GF-D8 (cell line): ENCODE measurements at places on chromosomes 6 and 20.

DNA sequence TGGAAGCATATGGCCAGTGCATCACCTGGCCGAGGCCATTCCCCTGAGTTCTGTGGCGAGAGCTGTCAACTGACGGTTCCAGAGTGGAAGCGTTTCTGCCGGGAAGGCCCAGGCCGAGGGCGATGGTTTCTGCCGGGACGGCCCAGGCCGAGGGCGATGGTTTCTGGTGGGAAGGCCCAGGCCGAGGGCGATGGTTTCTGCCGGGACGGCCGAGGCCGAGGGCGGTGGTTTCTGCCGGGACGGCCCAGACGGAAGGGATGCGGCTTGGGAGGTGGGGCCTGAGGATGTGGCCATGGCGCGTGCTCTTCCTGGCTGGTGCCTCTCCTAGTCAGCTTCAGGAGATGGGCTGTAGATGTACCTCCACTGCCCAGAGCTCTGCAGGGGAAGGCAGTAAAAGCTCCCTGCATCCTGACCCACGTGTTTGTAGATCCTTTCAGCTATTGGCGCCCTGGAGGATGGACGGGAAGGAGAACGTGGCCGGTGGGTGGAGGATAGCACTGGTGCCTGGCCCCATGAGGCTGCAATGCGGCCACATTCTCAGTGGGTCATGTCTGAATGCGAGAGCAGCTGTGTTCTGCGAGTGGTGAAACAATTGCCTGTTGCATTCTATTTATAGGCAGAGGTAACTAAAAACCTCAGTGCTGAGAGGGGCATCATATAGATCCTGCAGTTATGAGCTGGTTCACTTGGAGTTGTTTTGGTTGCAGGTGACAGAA is 12.8 kb downstream of the TPD52L2 start:
- DNase-seq = no peak

- no peak for DNase-seq
These were observed 6.1 kb upstream of the TMEM200A start for GRCh38 chr6:130359736-130360135.

DNA sequence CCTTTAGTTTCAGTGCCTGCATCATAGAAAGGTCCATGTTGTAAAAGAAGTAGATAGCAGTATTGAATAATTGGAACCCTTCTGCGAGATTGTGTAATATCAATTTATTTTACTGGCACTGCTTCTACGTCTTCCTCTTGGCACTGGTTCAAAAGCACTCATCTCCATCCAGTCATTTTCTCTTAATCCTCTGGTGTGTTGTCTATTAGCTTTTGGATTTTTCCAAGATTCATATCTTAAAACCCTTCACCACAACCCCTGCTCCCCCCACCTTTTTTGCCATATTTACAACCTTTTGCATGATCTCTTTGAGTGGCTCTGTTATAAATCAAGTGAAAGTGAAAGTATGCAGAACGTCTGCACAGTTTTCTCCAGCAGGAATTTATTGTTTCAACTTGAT is 76.6 kb upstream of the HSF2 start:
- no peak for DNase-seq

- DNase-seq = no peak
These were observed 5.7 kb upstream of the NHSL1 start for GRCh38 chr6:138504764-138505689.

GRCh38 chr20:35726842-35727711 is 15.0 kb downstream of the RBM39 start:
- DNase-seq = no peak

DNA sequence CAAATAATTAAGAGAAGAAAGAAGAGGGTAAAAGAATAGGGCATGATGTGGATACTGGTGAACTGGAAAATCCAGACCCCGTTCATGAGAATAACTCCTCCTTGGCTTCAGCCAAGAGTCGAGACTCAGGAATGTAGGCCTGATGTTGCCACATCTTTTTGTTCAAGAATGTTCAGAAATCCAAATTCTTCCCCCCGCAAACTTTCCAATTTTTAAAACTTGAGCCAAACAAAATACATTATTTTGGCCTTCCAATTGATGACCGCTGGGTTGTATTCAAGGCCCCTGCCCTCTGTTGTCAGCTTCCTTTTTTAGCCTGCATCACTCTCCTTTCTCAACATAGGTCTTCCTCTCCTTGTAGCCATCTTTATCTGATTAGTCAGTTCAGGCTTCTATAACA is 106.1 kb downstream of the TNFAIP3 start:
- DNase-seq = no peak

DNA sequence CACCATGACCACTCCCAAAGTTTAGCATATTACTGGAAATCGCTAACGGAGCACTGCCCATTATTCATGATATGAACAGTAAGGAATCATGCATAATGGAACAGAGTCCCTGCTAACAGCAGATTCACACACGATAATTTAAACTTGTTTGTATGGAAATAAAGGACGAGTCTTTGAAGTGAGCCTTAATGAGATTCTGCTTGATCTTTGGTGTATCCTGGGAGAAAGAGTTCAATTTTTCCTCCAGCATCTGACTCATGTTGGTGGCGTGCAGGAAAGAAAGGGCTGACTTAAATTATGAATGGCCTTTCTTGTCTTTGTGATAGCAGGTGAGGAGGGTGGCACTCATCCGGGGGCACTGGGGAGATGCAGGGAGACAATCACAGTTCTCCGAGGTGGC is 194.6 kb downstream of the ZNF217 start:
- no peak for DNase-seq

GRCh38 chr6:25038999-25039398 is 103.2 kb upstream of the RIPOR2 start:
- DNase-seq = no peak

DNA sequence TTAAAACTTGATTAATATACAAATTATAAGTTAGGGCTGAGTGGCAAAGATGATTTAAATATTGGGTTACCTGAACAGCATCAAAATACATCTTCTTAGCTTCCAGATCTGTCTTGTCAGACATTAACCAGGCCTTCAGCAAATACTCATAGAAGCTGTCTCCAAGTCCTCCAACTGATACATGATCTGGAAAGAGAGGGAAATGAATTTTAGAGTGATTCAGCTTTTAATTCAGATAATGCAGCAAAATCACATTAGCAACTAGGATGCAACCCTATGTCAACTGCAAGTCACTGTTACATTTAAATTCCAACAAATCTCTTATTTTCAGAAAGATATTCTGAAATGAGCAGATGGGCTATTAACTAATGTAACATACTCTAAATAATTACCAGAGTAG is 115.2 kb upstream of the FAM184A start:
- DNase-seq = no peak

DNA sequence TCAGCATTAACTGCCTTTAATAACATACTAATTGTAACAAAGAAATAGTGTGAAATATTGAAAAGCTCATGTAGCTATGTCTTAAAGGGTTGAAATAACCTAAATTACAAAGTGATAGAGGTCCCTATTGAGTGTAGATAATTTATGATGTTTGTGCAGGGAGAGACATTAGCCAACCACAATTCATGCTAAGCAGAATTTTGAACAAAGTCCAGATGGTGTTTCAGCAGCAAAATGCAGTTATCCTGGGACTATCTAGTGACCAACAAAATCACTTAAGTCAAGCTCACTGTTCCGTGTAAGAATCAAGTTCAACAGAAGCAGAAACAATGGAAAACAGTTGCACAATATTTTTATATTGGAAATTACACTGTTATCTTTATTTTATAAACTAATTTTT is 218.5 kb downstream of the SIM1 start:
- no peak for DNase-seq

- DNase-seq = no peak
These were observed 12.4 kb upstream of the RSPO4 start for GRCh38 chr20:1014471-1014870.

GRCh38 chr6:3500262-3501014 is 43.6 kb upstream of the SLC22A23 start:
- no peak for DNase-seq

DNA sequence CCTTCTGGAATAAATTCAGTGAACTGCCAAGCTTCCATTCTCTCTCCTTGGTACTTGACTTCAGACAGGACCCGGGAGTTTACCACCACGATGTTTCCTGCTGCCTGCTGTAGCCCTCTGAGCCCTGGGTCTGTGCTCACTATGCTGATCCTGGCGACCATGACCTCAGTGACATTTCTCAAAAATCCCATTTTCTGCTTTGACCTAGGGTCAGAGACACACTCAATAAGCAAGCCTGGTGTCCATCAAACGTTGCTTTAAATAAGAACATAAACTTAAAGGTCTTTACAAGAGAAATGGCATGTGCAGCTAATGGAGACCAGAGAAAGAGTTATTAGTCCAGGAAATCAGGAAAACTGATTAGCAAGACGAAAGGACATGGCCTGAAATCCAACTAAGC is 509.7 kb upstream of the SULF2 start:
- no peak for DNase-seq

DNA sequence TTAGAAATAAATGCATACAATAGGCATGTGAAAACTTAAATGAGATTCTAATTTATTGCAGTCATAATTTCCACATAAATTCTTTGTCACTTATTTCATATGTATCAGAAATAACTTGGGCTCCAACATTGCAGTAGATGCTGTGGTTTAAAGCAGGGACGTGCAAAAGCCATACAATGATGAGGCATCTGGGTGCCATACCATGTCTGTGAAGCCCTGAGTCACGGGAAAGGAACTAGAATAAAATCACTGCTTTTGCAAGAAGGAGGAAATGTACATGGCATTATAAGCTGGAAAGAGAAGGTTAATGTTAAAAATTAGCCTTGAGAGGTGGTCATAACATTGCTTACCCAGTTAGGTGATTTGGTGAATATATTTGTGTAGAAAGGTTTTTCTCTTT is 180.4 kb downstream of the SASH1 start:
- DNase-seq = no peak

GRCh38 chr6:7003041-7003440 is 104.7 kb upstream of the RREB1 start:
- DNase-seq = no peak

- no peak for DNase-seq
These were observed 147.6 kb downstream of the SYNDIG1 start for GRCh38 chr20:24617080-24617432.

DNA sequence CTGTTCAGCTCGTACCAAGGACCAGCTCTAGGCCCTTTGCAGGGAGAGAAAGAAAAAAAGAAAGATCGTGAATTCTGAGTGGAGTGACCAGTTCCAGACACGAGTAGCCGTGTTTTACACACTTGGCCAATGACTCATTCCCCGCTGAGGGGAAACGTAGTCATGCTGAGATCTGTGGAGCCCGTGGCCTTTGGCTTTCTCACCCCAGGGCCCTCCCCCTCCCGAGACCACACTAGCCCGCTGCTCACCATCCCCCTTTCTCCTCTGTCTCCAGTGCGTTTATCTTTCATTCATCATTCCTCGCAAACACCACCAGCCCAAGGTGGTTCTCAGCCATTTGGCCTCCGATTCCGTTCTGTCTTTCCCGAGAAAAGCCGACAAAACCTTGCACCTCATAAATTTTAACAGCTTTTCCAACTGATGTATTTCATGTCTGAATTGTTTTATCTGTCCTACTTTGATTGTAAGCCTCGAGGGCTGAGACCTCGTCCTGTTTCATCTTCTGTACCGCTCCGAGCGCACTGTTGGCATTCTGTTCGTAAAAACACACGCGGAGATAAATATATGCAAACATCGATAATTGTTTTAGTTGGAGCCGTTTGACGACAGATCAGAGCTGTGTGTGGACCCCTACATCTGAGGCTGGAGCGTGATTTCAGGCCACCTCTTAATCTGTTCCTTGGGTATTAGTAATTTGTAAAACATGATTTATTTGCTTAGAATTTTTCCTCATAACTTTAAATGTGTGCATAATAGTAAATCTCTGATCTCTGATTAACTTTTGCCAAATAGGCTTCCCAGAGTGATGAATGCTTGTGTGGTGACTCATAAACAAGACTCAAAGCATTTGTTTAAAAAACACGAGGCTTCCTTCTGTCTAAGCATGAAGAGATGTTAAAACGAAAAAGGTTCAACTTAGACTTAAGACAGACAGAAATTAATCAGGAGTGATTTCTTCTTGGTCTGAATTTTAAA is 336.6 kb downstream of the CDH4 start:
- no peak for DNase-seq

- DNase-seq = no peak
These were observed 223.4 kb downstream of the PREX1 start for GRCh38 chr20:48604426-48604825.

GRCh38 chr20:57062696-57063270 is 203.7 kb downstream of the BMP7 start:
- no peak for DNase-seq

DNA sequence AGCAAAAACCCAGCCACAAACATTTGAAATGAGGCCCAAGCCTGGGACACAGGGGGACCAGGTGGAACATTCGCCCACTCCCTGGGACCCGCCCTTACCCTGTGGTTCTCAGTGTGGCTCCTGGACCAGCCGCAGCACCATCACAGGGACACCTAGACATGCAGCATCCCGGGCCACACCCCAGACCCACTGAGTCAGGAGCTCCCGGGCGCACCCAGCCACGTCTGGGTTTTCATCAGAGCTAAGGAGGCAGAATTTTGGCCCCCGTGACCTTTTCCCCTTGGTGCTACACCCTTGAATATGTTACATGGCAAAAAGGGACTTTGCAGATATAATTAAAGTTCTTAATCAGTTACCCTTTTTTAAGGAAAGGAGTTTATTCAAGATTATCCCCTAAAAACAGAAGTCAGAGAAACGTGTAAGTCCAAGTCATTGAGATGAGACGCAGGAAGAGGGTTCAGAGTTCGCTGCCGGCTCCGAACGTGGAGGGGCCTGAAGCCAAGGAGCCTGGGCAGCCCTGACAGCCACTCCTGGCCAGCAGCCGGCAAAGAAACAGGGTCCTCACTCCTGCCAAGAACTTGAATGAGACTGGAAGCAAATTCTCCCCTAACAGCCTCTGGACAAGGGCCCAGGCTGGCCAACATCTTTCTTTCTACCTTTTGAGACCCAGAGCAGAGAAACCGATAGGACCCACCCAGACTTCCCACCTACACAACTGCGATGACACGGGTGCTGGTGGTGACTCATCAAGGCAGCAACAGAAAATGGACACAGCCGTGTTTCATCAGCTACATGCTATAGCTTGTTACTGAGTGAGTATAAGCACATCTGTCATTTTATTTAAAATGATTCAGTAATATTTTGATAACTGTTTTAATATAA is 25.3 kb downstream of the BFSP1 start:
- no peak for DNase-seq

DNA sequence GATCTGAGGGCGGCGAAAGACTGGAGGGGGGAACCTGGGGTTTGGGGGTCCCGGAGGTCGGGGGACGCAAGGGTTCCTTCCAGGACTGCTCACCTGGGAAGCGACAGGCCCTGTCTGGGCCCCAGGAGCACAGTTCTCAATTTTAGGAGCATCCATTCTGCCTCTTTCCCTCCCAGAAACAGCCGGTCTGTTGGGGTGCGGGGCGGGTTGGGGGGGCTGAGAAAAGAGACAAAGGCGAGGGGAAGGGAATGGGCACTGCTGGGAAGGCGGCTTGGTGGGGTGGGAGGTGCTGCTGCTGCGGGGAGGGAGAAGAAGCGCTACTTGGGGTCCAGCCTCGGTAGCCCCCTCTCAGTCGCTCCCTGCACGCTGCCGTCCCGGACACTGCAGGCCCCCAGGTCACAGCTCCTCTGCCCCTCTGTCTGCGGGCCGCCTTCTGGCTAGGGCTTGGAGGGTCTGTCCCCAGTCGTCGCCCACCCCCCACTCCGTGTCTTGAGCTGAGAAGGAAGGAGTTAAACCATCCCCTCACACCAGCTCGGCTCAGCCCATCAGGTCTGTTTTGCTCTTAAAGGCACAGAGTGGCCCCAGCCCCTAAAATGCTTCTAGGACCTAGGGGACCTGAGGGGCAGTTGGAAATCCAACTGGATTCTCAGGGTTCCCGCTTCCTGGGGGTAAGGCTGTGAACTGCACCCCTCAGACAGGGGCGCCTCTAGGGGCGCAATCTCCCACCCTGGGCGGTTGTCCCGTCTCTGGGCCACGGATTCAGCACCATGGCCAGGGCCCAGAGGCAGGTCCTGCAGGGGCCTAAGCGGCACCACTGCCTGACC is 690 bp downstream of the GDAP1L1 start:
- DNase-seq = no peak

- no peak for DNase-seq
These were observed 15.7 kb downstream of the RSPO3 start for GRCh38 chr6:127134136-127134535.
